GM12865 (cell line): ENCODE measurements at places on chromosomes 2 and 18.
A peak's percentile ranks its signal among the peaks of the same experiment; 100 is the strongest.

- no peak for DNase-seq
Observed at GRCh38 chr2:211161236-211161635, 604.8 kb downstream of the CPS1 start.

- DNase-seq, result no peak
Observed at GRCh38 chr2:140270224-140270623, 1490.0 kb upstream of the NXPH2 start.

GRCh38 chr2:197201874-197202273 lies 108.7 kb downstream of the ANKRD44 start:
- DNase-seq, result peak; percentile 38

- DNase-seq, result no peak
Observed at GRCh38 chr2:200741468-200742202, 70.1 kb upstream of the BZW1 start.

DNA sequence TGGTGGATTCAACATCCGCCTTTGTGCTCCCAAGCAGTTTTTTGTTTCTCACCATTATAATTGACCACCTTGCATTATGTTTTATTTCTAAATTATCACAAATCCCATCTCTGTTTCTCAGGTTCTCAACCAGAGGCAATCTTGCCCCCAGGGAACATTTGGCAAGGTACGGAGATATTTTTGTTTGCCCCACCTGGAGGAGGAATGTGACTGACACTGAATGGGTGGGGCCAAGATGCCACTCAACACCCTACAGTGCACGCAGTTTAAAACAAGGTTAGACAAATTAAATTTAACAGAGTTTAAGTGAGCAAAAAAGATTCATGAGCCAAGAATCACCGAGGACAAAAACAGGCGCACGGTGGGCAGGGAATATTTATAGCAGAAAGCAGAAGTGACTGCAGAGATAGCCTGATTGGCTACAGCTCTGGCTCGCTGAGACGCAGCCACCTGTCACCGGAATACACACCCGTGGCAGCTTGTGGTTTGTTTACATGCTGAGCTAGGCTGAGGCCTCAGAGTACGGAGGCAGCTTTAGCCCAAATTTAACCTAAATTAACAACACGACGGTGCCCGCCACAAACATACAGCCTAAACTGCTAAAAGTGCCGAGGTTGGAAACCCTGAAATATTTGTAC lies 150.0 kb upstream of the ALKAL2 start:
- DNase-seq, result peak; percentile 52

DNA sequence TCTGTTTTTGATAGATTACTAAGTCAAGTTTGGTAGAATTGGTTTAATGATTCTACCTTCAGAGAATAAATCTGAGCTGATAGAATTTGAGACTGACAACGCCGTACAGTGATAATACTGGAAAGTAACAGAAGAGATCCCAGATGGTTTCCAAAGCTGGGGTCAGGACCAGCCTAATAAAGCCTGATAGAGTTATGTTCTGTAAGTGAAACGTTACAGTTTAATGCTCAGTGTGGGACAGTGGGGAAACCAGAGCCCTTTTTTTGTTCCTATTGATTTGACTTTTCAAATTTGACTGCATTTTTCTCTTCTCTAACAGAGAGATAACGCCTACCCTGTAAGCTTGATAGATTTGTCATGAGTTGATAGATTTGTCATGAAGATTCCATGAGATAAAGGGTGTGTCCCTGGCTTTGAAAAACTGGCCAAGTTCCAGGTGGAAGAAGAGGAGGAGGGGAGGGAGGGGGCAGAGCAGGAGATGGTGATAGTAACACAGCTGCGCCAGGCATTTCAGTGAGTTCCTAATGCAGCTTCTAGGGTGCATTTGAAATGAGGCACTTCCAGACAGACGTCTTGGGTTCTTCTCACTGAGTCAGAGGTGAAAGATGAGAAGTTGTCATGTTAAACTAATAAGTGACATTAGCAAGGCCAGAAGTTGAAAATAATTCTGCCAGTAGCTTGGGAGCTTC lies 65.1 kb downstream of the CERS6 start:
- no peak for DNase-seq

DNA sequence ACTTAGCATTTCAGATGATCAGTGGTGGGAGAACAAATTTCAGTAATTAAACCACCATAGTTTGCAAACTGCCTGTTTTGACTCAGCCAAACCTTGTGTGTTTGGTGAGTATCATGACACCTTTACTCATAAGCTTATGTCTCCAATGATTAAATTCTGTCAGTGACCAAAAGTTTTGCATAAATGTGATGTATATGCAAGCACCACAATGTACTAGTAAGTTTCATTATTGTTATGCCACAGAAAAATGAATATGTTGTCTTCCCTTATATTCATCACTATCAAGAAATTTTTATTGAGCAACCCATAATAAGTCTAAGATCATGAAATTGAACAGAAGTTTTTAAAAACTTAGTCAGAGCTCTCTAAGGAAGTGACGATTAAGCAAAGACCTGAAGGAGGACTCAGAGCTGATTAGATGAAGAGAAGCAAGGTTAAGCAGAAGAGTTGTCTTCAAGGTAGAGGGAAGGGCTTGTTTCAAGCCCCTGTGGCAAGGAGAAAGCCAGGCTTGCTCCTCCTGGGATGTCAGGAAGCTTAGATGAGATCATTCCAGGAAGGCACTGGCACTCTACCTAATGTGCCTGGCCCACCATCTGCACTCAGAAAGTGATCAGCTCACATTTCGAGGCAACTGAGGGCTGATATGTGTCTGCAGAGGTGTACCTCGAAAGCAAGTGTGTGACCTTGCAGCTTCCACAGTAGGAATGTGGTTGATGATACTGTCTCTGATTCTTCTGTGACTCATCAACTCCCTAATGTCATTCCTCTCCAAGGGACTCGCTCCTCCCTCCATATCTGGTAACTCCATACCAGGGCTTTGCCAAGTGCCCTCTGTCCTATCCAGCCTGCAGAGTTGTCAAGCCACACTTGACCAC lies 54.7 kb downstream of the KCTD18 start:
- peak; percentile 80 for DNase-seq

- DNase-seq, result no peak
Observed at GRCh38 chr2:188333751-188334524, 42.3 kb downstream of the GULP1 start.

GRCh38 chr2:50309503-50309902 lies 722.4 kb downstream of the NRXN1 start:
- DNase-seq, result no peak

DNA sequence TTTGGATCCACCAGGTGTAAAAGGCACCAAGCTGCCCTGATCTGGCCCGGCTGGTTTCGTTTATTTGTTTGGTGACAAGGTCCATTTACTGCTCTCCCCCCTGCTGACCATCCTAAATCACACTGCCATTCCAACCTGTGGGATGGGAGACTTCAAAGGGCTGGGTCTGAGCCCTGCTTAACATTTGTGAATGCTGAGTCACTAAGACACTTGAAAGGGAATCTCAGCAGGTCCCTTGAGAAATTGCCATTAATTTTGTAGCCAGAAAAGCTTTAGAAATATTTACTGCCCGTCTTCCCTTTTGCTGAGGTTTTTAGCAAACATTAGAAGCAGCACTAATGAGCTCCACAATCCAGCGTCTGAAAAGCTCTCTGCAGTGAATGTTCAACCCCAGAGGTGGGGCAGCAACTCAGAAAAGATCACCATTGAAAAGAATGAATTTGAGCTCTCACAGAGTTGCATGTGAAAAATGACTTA lies 133.8 kb downstream of the ARL4C start:
- DNase-seq, result no peak

GRCh38 chr2:67486041-67486796 lies 89.1 kb downstream of the ETAA1 start:
- DNase-seq, result no peak

DNA sequence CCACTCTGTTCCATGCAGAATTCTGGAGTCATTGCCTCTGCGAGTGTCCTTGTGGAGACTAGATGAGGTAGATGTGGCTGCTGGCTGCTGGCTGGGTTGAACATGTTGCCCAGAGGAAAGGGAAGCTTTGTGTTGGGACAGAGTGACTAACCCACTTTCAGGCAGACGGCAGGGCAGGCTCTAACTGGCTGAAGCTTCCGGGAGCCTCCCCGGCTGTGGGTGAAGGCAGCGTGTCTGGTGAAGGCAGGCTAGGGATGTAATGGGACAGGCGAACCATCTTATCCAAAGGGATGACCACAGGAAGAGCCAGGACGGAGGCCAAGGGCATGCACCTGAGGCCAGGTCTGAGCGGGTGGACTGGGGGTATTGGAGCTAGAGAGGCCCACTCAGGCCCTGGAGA lies 16.0 kb downstream of the ASPRV1 start:
- DNase-seq, result no peak
